ENCODE measurements at places on chromosomes 13 and 19.

DNA sequence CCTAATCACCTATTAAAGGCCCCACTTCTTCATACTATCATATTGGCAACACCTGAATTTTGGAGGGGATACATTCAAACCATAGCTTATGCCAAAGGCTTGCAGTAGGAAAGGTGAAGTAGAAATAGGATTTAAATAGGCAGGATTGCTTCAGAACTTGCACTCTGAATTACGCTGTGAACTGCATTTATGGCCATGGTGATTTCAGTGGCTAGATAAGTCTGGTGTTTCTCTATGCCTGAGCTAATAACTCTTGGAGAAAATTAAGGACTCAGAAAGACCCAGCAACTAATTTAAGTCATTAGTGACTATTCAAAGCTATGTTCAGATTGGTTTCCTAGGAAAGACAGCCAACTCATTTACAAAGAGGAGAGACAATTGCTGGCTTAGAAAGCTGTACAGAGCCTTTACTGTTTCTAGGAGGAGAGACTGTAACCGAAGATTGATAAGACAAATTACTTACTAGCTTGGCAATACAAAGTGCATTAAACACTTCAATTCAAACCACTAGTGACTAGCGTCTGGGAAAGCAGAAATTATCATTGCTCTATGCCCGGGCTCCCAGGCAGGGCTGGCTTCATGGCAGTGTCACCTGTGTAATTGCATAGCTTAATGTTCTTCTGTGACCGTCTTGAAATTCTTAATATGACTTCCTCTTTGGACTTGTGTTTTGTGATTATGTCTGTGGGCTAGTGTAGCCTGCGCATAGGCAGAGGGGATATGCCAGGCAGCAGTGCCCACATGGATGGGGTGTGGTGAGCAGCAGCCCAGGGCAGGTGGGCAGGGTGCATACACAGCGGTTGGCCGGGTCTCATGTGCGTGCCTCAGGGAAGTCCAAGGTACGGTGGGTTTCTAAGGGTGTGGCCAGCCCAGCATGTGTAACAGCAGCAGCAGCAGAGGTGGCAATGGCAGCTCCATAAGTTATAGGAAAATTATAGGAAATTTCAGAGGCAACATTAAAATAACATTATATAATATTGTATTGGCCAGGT is 60.1 kb downstream of the KL start:
- DNase-seq = no peak

DNA sequence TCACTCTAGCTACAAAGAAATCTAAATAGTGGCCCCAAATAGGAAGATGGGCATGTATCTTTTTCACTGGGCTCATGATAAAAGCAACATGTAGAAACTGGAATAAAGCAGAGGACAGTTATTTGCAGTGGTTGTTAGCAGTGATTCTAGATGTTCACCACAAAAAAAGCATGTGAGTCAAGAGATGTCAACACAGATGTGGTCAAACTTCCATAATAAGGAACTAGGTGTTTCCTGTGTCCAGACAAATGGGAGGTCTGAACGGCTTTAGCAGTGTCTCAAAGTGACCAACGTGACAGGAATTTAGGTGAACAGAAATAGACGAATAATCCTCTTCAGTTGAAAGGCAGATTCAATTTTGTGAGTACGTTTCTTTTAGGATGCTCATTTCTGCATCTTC is 162.7 kb downstream of the TBC1D4 start:
- peak; percentile 15 for DNase-seq

DNA sequence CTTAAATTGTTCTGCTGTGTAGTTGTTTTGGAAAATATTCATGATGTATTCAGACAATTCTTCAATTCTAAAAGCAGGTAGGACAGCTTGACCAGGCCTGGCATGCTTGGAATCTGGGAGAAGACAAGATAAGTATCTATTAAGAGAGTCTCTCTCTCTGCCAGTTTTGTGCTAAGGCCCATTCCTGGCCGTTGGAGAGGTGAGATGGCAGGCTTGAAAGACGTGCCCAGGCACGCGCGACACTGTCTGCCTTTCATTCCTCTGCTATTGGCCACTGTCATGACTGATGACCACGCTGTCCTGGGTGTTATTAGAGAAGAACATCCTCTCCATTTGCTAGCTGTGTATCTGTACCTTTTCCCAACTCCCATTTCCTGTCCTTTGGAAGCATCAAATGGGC is 90.3 kb downstream of the LHFPL6 start:
- DNase-seq = no peak

GRCh38 chr13:48260970-48261369 is 28.0 kb downstream of the ITM2B start:
- DNase-seq = no peak

DNA sequence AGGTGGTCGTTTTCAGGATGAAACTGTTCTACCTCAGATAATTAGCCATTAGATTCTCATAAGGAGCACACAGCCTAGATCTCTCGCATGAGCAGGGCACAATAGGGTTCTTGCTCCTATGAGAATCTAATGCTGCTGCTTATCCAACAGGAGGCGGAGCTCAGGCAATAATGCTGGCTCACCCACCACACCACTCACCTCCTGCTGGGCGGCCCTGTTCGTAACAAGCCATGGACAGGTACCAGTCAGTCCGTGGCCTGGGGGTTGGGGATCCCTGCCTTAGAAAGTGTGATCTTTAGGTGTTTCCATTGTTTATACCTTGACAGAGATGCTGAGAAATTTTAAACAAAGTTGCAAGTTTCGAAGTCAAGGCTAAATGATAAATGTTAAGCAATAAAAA is 344.6 kb upstream of the HTR2A start:
- DNase-seq = no peak

DNA sequence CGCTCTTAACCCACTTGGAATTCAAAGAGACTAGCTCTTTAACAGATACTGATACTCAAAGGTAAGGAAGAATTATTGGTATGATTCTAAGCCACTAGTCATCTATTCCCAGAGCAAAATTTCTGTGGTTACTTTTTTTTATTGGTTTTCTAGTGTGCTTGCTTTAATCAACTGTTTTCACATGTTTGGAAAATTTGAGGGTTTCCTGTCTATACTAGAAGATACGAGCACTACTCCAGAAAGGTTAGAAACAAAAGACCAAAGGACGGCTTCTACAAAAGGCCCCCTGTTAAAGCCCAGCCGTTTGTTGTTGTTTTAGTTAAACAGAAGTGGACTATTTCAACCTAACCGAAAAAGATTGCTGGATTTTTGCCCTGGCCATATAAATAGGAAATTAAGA is 18.5 kb upstream of the LPAR6 start:
- DNase-seq = no peak

DNA sequence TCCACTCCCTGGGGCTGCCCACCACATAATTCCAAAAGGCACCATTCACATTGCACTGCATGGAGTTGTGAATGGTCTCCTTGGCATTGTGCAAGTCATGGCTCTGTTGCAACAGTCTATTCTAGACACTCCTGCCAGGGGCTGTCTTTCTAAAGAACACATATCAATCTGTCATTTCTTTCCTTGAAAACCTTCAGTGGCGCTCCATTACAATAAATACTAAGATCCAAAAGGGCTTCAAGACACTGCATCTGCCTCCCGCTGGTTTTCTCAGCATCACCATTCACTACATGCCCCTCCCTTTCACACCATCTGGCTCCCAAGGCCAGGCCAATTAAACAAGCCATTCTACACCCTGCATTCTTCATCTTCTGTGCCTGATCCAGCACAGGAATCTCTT is 32.2 kb upstream of the TM9SF2 start:
- peak; percentile 56 for DNase-seq

GRCh38 chr13:76016799-76017400 is 380.8 kb downstream of the LMO7 start:
- peak; percentile 41 for DNase-seq

- no peak for DNase-seq
Measured at GRCh38 chr19:43797118-43797517, 5.1 kb downstream of the LYPD5 start.

DNA sequence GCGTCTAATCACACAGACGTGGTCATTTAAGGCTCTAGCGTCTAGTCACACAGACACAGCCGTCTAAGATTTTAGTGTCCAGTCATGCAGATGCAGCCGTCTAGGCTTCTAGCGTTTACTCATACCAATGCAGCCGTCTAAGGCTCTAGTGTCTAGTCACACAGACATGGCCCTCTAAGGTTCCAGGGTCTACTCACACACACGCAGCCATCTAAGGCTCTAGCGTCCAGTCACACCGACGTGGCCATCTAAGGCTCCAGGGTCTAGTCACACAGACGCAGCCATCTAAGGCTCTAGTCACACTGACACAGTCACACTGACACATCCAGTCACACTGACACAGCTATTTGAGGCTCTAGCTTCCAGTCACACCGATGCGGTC is 55.7 kb downstream of the KLF2 start:
- no peak for DNase-seq

DNA sequence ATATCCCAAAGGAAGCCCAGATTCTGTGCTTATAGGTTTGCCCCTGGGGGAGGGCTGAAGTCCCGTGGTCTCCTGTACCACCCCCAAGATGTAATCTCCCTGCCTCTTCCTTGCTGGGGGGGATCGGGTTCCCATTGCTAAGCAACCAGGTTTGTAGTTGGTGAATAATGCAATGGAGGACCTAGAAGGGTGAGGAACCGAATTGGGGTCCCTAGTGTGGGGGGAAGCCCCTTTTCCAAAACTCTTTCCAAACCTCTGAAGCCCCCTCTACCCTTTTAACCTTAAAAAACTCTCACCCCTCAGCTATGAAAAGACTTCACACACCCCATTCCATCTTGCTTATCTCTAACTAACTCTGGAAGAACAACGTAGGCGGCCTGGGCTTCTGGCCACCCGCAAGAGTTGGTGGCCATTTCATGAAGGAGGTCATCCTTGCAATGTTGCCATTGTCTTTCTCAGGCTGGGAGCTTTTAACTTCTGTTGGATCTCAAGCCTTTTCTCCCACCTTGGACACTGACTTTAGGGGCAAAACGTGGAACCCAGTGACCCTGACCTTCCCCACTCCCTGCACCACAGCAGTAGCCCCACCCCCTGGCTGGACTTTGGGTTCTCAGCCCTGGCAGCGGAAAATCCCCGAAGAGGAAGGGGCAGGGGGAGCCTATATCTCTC is 661 bp downstream of the PALM3 start:
- DNase-seq = no peak

DNA sequence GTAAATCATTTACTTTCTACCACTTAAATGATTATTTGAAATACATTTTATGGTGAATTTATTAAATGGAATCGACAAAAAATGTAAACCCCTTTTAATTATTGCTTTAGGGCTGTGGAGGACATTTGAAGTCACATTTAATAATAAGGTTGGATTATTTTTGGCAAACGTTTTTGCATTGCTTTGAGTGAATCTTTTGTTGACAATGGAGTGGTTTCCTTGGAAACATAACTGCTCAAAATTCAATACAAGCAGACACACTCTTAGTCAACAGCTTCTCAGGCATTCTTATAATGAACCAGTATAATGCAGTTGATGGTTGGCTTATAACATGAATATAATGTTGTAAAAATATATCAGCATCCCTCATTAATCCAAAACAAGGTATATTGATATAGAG is 104.7 kb downstream of the DCLK1 start:
- no peak for DNase-seq
